ENCODE measurements at places on chromosomes 1 and 21.

GRCh38 chr21:27419153-27419552, 452.3 kb upstream of the ADAMTS5 start:
- no peak for DNase-seq

GRCh38 chr1:182374101-182374834, 17.3 kb downstream of the GLUL start:
- no peak for DNase-seq

GRCh38 chr1:211630236-211631081, 45.0 kb downstream of the NEK2 start:
- DNase-seq: no peak

DNA sequence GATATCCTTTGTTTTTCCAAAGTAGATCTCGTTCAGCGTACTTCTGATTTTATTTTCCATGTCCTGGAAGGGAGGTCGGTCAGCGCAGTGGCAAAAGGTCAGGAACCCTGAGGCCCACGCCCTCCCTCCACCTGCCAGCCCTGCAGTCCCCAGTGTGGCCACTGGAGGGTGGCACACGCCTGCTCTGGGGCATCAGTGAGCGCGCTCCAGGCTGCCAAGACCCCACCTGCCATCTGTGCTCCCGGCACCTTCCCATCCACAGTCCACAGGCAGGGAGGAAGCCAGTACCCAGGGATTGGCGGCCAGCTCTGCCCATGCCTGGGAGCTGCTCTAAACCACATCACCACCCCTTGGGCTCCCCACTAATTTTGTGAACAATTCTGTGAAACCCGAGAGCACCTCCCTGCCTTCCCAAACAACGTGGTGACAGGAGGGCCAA, 32.3 kb downstream of the SLC66A1 start:
- no peak for DNase-seq

GRCh38 chr1:193656841-193657240, 470.4 kb upstream of the B3GALT2 start:
- DNase-seq: no peak

DNA sequence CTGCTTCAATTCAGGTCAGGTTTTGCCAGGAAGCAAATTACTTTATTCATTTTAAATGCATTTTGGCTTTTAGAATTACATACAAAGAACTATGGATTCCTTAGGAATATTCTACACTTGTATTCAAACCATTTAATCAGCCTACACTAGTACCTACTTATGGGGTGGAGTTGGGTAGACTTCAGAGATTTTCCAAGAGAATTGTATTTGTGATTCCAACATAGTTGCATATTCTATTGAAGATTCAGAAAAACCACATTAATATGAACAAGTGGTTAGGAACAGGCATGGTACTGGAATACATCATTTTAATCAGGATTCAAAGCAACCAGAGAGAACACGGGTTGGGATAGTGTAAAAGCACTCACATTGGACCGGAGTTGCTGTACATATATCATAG, 33.4 kb downstream of the LUZP1 start:
- no peak for DNase-seq

GRCh38 chr1:233971753-233972152, 67.3 kb downstream of the SLC35F3 start:
- no peak for DNase-seq

GRCh38 chr1:244002721-244003120, 48.4 kb upstream of the ZBTB18 start:
- no peak for DNase-seq

DNA sequence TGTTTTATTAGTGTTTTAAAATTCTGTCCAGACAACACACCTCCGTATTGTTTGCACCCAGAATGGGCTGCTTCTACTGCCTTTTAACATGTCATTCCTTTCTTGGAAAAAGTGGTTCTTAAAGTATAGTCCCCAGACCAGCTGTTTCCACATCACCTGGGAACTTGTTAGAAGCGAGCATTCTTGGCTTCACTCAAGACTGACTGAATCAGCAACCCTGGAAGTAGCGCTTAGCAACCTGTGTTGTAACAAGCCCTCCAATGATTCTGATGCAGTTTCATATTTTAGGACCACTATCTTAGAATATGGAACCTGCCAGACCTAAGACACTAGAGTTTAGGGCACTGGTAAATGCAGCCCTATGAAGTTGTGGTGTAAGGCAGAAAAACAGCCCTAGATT, 6.0 kb upstream of the PPIE start:
- no peak for DNase-seq

DNA sequence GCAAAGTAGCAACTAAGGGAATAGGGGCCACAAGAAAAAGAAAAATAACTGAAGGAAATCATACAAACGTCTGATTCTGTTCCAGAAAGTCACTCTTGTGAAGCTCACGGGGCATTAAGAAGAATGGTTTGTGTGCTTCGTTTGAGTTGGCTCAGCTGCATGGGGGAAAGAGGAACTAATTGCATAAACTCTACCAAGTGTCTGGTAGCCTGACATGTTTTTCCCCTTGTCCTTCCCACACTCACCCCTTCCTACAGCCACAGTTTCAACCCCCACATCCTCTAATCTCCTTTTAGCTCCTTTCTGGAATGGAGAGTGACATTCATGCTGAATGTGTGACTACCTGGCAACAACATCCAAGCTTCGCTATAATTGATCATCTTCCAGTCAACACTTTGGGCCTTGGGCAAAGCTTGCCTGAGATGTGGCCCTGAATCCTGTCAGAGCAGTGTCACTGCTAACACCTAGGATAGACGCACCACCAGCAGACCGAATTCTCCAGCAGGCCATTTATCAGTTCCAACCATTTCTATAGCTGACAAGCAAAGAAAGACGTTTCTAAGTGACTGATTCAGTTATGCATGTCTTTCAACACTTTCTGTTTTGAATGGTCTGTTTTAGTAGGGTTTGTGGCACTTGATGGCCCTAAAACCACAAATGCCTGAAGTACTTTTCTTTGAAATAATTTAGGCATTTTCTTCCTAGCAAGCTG, 439.6 kb downstream of the TTLL7 start:
- DNase-seq: no peak

- DNase-seq: no peak
These were observed 25.4 kb downstream of the GADD45A start for GRCh38 chr1:67710417-67710816.

GRCh38 chr1:85219853-85220610, 19.2 kb upstream of the SYDE2 start:
- DNase-seq: no peak

DNA sequence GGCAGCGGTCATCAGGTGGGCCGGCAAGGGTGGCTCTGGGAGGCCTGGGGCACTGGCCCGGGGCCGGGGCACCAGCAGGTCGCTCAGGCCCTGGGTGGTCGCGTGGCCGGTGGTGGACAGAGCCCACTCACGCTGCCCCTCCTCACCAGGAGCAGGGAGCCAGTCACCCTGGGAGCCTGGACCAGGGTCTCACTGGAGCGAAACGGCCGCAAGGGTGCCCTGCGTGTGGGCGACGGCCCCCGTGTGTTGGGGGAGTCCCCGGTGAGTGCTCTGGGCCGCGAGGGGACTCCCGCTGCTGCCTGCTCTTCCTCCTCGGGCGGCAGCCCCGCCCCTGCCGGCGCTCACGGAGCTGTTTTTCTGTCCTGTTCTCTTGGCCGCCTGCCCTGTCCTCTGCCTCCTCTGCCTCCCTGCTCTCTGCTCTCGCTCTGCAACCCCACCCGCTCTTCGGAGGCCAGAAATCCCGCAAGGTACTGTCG, 23.5 kb downstream of the RNF223 start:
- DNase-seq: no peak

DNA sequence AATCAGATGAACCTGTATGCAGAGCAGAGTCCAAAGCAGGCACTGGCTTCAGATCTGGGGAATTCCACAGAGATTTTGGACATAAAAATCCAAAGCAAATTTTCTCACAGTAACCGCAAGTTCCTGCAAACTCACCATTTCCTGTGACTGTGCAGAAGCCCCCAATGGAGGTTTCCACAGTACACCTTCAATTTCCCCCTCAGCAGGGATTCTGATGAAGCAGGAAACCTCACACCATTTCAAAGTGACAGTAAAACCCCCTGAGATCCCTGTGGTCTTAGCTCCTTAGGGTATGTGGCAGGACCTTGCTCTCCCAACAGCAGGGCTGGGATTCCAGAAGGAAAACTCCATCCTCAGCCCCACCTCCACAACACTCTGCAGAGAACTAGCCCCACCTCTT, 6.0 kb upstream of the TGFBR3 start:
- no peak for DNase-seq
